ENCODE measurements at places on chromosomes 3 and 15.
A peak's percentile ranks its signal among the peaks of the same experiment; 100 is the strongest.

DNA sequence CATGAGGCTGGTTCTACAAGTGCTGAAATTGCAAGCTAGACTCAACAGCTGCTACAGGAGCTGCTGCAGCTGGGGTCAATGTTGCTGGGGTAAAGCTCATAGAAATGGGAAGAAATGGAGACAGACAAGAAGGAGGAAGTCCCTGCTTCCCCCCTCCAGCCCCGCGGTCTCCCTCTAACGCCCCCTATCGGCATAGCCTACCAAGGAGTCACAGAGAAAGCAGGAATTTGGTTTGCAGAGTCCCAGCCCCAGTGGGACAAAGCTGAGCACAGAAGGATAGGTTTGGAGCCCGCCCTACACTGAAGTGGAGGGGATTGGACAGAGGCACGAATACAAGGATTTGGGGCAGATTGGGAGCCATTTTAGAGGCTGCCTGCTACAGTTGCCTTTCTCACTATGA, 176.9 kb upstream of the ANKRD28 start:
- no peak for DNase-seq

GRCh38 chr3:71725271-71725991, at the start of gene EIF4E3:
TSS of gene EIF4E3 (minus strand) at chr3:71725402. CDS start at chr3:71725367, 35 bp downstream.
- DNase-seq, result peak; percentile 43

DNA sequence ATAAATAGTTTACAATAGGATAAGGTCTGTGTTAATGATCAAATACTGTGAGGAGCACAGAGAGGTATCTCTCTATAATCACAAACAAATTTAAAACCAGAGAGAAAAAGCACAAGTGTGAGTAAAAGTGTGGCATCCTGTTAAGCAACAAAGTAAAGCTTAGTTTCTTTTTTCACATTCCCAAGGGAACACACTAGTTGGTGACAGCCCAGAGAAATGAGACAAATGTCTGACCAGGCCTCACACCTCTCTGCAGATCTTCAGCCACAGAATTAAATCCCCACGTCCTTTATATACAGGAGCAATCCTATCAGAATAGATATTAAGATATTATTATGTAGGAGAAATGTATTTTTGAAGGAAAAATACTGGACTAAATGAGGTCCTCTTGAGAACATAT, 2.7 kb downstream of the FBN1 start:
- DNase-seq, result no peak

DNA sequence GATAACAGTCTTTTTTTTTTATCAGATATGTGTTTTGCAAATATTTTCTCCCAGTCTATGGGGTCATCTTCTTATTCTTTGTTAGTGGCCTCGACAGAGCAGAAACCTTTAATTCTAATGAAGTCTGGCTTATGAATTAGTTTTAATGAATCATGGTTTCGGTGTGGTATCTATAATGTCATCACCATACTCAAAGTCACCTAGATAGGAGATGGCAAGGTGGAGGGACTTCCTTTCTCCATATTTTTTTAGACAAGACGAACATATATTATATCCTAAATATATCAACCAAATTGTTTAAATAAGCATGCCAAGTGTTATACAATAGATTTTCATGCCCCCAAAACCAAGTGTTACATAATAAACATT, 60.4 kb downstream of the CD200 start:
- DNase-seq, result no peak

DNA sequence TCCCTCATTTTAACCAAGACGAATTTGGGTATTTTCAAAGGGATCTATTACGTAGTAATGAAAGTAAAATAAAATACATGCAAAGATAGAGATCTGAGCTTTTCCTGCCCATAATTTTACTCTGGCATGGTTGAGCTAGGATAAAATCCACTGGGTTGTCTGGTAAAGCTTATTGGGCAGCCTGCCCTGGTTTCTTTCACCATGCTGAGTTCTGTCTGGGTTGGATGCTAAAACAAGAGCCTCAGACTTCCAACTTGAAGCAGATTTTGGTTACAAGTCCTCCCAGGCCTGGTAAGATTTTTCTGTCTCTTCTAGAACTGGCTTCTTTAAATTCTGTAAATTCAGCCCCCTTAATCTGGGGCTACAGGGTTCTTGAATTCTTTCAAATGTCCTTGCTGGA, 86.8 kb downstream of the SAMMSON start:
- no peak for DNase-seq

GRCh38 chr3:2354702-2355101, 256.0 kb downstream of the CNTN4 start:
- DNase-seq, result no peak

DNA sequence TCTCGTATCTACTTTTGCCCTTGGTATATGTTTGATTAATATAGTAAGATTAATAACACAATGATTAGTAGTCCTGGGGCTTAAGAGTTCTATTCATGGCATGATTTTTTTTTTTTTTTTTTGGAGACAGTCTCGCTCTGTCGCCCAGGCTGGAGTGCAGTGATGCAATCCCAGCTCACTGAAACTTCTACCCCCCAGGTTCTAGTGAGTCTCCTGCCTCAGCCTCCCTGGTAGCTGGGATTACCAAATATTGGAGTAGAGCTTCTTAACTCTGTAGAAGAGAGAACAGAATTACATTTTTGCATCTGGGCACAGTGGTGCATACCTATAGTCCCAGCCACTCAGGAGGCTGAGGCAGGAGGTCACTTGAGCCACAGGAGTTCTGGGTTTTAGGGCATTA, 58.9 kb downstream of the RAB7A start:
- no peak for DNase-seq

GRCh38 chr3:22966349-22966748, 236.8 kb upstream of the UBE2E2 start:
- DNase-seq, result no peak

- no peak for DNase-seq
These were observed 24.4 kb downstream of the PTPN23 start for GRCh38 chr3:47404955-47405790.

GRCh38 chr3:165103616-165104015, 25.3 kb upstream of the SI start:
- DNase-seq, result no peak
